ENCODE measurements at places on chromosomes 2 and 18.

DNA sequence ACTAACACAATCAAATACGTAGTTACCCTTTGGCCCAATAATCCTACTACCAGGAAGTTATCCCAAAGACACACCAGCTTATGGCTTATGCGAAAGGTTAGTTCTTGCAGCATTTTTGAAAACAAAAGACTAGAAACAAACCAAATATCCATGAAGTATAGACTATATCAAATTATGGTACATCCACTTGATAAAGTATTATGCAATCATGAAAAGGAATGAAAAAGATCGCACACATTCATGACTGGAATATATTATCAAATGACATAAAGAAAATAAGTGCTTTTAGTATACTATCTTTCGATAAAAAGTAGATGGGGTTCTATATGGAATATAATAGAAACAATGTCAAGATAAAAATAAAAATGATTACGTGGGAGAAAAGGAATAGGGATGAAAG is 78.2 kb downstream of the COBLL1 start:
- no peak overlapping the region for H3K4me3 ChIP-seq
- H3K27ac ChIP-seq, result no peak overlapping the region
- no peak for DNase-seq
- H3K36me3 ChIP-seq, result no peaks in the 10 kb centered on the region
- no peaks in the 10 kb centered on the region for H3K27me3 ChIP-seq
- H3K4me1 ChIP-seq, result peaks cover 6% of the 10 kb centered on the region

DNA sequence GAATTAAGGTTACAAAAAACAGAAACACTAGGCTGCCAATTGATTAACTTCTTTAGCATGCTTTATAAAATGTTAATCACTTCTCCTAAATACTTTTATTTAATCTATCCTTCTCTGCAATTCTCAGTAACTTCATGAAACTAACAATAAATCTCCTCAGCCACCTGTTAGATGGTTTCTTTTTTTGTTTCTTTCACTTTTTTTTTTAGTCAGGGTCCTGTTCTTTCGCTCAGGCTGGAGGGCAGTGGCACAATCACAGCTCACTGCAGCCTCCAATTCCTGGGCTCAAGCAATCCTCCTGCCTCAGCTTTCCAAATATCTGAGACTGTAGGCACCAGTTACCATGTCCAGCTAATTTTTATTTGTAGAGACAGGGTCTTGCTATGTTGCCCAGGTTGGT is 213.4 kb upstream of the STK17B start:
- H3K27me3 ChIP-seq, result no peaks in the 10 kb centered on the region
- no peaks in the 10 kb centered on the region for H3K4me1 ChIP-seq
- DNase-seq, result no peak
- no peaks in the 10 kb centered on the region for H3K36me3 ChIP-seq
- H3K4me3 ChIP-seq, result no peak overlapping the region

DNA sequence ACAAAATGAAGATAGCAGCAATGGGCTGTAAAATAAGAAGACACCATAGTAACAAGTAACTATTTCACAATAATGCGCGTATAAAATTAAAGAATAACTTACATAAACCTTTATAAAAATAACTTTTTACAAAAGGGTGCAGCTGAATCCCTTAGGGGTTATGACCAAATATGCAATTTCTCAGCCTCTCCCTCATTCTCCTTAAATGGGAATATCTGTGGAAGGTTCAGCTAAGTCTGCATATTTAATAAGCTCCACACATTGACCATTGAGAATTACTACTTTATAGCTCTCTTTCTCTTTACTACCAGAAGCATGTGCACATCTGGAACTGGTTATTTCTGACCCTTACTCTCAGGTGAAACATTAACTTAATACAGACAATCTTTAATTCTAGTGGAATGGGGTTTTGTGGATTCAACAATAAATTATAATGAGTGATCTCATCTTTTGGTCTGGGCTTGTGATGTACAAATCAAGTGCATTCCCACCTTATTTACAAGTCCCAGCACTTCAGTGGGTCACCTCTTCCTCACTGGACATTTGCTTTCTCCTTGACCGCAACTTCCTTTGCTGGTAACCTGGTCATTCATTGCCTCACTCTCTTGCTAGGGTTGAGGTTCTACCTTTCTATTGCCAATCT is 15.7 kb downstream of the ARHGAP15 start:
- no peaks in the 10 kb centered on the region for H3K4me1 ChIP-seq
- H3K27ac ChIP-seq, result no peak overlapping the region
- H3K36me3 ChIP-seq, result no peaks in the 10 kb centered on the region
- H3K27me3 ChIP-seq, result no peaks in the 10 kb centered on the region
- no peak for DNase-seq

- no peak for DNase-seq
- no peaks in the 10 kb centered on the region for H3K4me1 ChIP-seq
- no peak overlapping the region for H3K27ac ChIP-seq
These were observed 333.7 kb upstream of the FIGN start for GRCh38 chr2:164069540-164069939.

GRCh38 chr2:11553661-11554398 is 20.0 kb downstream of the GREB1 start:
- no peaks in the 10 kb centered on the region for H3K27me3 ChIP-seq
- peaks cover 14% of the 10 kb centered on the region for H3K4me1 ChIP-seq
- no peak overlapping the region for H3K27ac ChIP-seq
- no peak overlapping the region for H3K4me3 ChIP-seq
- no peaks in the 10 kb centered on the region for H3K36me3 ChIP-seq

DNA sequence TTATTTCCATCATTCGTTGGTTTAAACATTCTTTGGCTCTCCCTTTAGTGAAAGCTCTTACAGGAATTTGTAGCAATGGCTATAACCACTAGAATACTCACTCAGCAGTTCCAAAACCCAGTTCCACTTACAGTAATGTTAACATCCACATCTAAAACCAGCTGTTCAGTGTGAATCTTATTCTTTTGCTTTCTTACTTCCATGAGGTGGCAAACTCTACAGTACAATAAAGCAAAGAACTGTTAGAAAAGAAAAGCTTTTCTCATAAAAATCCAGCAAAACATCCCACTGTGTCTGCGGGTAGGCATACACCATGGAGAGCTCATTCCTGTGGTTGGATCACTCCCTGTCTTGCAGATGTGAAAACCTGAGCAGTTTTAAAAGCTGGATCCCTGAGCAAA is 147.1 kb downstream of the ARHGAP28 start:
- DNase-seq, result no peak
- no peaks in the 10 kb centered on the region for H3K4me1 ChIP-seq
- H3K27ac ChIP-seq, result no peak overlapping the region
- peaks cover 4% of the 10 kb centered on the region for H3K27me3 ChIP-seq
- H3K36me3 ChIP-seq, result no peaks in the 10 kb centered on the region

All from liver (tissue), 10 donors.